ENCODE measurements at places on chromosomes 2 and 18. TPM values are rescaled to one million over a fixed set of nuclear protein-coding genes. Genes with fewer than 3 reads are reported as not detected.

Gene GCKR
- 2.2 TPM for total RNA-seq

Gene CD226
- total RNA-seq: 5.0 TPM

Gene ZNF804A
- 0.19 TPM for total RNA-seq

Gene ADAM23
- total RNA-seq: 1.0 TPM

Gene PRKAG3
- not detected for total RNA-seq

Measured in kidney (tissue), 22 donors.